ENCODE measurements at places on chromosomes 3 and 15.
A peak's percentile ranks its signal among the peaks of the same experiment; 100 is the strongest.

- no peaks in the 10 kb centered on the region for H3K36me3 ChIP-seq
- H3K4me3 ChIP-seq = peak overlapping the region; percentile 15
- peaks cover 6% of the 10 kb centered on the region for H3K27me3 ChIP-seq
- H3K4me1 ChIP-seq = no peaks in the 10 kb centered on the region
Measured at GRCh38 chr15:99100245-99101173, 4.4 kb upstream of the SYNM start.

DNA sequence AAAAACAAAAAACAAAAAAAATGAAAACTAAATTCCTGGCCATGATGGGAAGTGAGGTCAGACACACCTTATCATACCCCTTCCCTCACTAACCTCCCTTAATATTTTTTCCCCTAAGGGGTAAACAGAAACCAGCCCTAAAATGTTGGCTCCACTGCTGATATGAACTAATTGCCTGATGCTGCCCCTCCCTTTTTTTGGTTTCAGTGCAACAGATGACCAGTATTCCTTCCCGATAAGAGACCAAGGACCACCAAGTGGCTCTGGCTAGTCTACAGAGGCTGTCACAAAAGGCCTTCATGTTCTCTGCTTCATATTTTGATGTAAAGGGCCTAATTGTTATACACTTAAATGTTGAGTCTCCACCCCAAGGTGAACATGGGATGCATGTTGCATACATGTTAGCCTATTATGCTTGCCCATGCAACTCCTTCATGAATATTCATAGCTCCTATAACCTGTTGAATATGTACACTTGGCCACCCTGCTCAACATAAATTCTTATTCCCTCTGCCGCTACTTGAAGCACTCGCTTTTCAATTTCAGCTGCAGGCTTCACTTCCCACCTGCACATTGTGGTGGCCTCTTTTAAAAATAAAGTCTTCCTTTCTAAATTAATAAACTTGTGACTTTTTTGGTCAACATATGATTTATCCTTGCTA, 12.3 kb upstream of the STAC start:
- no peaks in the 10 kb centered on the region for H3K36me3 ChIP-seq
- DNase-seq = no peak
- H3K4me1 ChIP-seq = no peaks in the 10 kb centered on the region

DNA sequence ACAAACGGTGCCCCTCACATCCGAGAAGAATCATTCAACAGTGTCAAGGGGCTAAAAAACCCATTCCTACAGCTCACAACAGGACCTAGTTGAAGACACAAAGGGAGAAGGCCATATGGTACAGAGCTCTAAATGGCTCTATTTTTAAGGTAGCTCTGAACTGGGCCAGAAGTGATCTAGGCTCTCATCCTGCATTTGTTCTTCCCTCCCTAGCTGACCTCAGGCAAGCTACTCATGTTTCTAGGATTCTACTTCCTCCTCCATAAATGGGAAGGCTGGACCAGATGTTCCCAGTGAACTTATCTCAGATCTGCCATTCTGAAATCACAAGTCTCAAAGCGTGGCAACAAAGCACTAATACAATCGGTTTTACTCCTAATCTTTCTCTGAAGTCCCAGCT, 62.3 kb downstream of the CPNE4 start:
- H3K27me3 ChIP-seq = no peaks in the 10 kb centered on the region
- no peaks in the 10 kb centered on the region for H3K4me1 ChIP-seq
- no peak overlapping the region for H3K4me3 ChIP-seq

DNA sequence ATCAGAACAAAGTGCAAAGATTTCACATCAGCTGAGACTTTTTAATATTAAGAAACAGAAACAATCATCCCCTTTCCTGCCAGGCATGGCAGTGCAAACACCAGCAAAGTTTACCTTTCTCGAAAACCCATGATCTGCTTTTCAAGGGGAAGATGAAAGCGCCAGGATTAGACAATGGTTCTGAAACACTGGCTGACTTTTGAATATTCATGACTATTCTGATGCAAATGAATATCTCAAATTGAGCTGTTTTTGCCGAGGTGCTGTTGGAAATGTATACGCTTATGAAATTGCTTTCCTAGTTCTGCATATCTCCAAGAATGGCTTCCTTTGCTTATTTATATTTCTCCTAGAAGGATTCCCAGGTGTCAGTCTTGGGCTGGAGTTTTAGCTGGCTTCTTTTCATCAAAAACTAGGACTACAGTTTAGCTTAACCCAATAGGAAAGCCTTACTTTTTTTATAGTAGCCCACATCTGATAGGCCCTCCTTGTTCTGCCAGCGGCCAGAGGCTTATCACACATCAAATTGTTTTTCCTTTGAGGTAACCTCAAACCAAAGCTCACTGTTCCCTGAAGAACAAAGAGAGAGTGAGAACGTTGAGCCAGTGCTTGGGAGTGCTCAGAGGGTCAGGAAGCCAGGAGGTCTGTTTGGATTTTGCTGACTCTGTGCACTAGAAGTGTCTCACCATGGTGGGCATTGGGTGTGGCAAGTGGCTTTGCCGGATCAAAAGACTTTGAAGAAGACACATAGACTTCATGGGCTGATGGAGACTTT, 74.0 kb upstream of the PLCL2 start:
- no peak overlapping the region for H3K27ac ChIP-seq
- no peak overlapping the region for H3K4me3 ChIP-seq
- H3K4me1 ChIP-seq = no peaks in the 10 kb centered on the region
- no peaks in the 10 kb centered on the region for H3K36me3 ChIP-seq
- no peaks in the 10 kb centered on the region for H3K27me3 ChIP-seq

DNA sequence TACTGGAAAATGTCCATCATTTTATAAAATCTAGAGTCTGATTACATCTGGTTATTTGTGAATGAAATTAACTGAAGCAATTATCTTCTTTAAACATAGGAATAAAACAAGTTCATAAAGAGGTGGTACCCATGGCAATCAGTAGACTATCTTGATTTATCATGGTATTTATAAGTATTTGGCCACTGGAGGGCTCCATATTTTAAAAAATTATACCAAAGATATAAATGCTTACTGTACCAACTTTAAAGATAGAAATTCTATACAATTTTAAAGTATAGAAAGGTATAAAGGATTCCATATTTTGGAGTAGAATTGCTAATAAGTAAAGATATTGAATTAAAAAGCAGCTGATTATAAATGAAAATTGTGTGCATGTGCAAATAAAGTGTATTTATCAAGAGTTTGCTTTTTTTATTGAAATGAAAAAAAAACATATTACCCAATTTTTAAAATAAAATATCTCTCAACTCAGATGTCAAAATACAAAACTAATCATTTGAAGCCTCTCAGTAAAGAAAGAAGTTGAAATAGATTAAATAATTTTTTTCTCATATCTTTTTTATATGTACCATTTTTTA, 105.3 kb downstream of the BBX start:
- H3K4me1 ChIP-seq = peaks cover 3% of the 10 kb centered on the region
- H3K4me3 ChIP-seq = no peak overlapping the region
- no peaks in the 10 kb centered on the region for H3K27me3 ChIP-seq
- DNase-seq = no peak

Measured in kidney (tissue), 22 donors.